ENCODE measurements at places on chromosomes 5 and 9.

GRCh38 chr5:149761461-149761860 is 31.4 kb downstream of the PPARGC1B start:
- DNase-seq, result no peak

GRCh38 chr9:91186632-91187108 is 175.0 kb downstream of the AUH start:
- DNase-seq, result no peak

DNA sequence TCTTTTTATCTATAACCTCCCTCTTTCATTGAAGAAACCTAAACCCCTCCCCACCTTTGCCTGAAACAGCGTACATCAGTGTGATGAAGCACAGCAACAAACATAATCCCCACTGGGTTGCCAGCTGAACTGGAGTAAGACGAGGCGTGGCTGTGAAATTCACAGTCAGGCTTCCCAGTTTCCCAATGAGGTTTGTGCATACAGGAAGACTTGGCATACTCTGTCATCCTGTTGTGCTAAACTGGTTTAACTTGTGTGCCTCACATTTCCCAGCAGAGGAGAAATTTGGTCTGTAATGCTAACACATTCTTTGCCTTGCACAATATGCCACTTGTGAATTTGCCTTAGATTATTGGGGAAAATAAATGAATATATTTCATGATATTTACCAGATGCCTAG is 121.5 kb downstream of the SV2C start:
- DNase-seq, result no peak

DNA sequence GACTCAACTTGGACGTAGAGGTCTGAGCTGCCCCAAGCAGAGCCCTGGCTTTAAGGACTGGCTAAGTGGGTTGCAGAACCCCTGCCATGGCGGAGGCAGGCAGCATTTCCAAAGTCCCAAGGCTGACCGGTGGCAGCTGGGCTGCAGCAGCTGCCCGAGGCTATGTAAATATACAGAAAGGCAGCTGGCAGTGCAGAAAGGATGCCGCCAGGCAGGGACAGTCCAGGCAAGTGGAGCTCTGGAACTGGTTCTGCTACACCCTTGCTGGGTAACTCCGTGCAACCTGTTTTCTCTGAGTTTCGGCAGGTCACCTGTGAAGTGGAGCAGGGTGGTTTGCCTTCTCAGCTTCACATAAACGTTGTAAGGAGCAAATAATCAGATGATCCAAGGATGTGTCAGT is 46.0 kb downstream of the SHB start:
- DNase-seq, result no peak

Data from C1 segment of cervical spinal cord (tissue), 14 donors.